ENCODE measurements at places on chromosomes 1 and 21.
A peak's percentile ranks its signal among the peaks of the same experiment; 100 is the strongest.

DNA sequence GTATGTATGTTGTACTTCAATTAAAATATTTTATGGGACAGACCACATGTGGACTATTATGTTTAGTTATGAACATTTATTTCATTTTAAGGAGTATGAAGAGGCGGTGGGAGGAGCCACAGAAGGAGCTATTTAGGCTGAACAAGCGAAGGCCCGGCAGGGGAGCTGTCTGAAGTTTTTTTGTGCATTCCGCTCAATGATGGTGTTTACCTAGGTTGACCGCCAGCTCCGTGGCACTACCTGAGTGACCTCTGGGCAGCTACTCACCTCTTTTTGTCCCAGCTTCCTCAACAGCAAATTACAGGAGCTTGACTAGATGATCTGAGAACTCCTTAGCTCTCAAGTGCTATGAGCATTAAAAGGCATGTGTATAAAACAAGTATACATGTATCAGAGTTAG is 32.7 kb upstream of the C1orf198 start:
- DNase-seq: no peak

DNA sequence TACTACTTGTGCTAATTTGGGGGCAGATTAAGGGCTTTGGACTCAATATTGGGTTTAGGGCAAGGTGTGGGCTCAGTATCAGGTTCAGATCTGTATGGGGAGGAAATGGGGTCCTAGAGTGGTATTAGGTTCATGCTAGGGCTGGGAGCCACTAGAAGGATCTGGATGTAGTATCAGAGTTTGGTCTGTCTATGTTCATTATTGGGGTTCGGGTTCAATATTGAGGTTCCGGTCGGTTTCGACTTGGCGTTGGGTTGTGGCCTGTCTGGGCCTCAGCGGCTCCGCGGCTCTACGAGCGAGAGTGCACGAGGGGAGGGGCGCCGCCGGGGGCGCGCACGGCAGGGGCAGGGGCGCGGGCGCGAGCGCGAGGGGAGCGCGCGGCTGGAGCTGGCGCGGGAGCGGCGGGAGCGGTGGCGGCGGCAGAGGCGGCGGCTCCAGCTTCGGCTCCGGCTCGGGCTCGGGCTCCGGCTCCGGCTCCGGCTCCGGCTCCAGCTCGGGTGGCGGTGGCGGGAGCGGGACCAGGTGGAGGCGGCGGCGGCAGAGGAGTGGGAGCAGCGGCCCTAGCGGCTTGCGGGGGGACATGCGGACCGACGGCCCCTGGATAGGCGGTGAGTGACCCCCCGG is at the start of gene PTPRF:
TSS of gene PTPRF (plus strand) at position 401 of the 624 bp plus-strand sequence. CDS start 14,193 bp downstream, outside the sequence.
- DNase-seq: peak; percentile 58

DNA sequence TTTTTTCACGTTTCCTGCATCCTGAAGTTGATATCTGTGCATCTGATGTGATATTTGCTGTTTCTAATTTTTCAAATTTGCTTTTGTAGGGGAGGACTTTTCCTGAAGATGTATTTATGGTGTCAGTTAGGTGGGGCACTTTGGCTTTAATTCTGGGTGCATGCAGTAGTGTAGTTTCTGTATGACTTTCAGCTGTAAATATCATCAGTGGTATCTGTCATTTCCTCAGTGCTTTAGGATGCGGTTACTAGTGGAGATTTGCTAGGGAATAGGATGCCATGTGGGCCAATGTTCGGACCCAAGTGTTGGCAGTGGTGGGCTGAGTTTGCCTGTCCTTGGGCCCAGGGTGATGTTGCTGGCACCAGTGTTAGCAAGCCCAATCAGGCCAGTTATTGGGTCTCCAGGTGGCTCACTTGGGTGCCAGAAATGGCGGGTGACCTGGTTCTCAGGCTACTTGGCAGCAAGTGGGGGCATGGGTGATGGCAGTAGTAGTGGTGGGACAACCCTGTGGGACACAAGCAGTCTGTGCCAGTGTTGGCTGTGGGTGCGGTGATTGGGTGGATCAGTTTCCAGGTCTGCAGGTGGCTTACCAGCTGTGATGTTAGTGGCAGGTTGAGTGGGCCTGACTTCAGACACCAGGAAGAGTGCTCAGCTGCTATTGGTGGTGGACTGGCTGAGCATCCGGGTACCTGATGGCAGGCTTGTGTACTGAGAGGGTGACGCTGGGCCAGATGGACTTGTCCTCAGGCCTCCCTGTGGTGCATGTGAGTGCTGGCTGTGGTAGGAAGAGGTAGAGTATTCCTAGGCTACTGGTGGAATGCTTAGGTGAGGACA is 24.4 kb downstream of the CD55 start:
- no peak for DNase-seq

DNA sequence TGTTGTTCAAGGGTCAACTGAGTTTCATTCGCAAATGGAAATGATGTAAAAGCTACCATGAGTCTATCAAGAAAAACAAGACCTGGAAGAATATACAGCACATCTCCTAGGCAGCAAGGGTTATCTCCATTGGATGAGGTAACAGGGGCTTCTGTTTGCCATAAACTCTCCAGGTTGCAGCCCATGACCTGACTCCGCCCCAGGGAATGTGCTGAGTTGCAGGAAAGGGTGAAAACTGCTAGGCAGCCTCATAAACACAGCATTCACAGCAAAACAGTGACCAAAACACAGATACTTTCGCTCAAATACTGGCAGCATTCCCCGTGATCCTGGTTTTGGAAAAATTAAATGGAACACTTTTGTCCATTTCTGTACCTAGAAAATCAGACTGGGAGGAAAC is 20.2 kb upstream of the ACTA1 start:
- DNase-seq: no peak

DNA sequence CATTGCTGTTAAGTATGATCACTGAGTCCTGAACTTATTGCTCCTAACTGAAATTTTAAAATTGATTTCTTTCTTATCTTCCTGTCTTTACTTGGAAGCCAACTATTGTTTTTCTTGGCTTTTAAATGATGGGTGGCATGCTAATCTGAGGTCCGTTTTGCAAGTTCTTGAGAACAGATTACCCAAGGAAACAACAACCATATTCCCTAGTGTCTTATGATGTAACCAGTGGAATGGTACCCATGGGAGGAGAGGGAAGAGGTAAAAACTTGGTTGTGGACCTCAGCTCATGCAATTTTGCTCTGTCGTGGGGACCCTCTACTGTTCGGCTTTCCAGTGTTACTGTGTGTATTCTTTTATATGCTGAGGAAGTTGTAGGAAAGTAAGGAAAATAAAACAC is 454.8 kb upstream of the ADAMTS5 start:
- no peak for DNase-seq

DNA sequence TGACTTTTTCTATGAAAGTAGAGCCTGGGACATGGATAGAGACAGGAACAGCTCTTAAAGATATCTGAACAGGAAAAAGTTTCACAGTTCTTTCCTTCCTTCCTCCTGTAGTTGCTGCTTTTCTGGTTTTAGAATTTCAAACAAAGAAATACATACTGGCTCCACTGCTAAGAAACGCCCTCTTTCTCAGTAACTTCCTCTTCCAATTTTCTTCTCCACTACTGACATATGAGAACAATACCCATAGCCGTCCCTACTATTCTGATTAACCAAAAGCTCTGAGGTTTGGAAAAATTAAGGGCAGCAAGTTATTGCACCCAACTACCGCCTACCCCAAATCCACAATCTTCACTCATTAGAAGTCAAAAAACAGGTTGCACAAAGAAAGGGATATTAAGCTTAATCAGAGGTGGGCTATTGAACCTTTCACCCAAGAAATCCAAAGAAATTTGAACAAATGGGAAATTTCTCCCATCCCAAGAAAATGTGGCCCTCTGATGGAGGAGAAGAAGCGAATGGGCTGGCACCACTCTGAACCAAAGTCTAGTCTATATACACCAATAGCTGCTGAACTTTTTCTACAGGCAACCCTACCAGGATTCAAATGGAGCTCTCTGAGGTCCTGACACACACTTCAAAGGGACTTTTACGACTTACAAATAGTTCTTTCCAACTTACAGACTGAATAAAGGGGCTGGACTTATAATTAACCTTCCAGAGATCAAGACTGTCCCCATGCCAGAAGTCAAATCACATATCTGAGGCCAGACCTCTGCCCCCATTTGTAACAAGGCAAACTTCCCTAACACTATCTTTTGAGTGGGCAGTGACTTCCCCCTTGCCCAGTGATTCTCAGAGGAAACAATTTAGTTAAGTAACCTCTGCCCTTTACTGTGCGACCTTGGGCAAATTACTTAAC is 1.7 kb downstream of the WASF2 start:
- DNase-seq: no peak

DNA sequence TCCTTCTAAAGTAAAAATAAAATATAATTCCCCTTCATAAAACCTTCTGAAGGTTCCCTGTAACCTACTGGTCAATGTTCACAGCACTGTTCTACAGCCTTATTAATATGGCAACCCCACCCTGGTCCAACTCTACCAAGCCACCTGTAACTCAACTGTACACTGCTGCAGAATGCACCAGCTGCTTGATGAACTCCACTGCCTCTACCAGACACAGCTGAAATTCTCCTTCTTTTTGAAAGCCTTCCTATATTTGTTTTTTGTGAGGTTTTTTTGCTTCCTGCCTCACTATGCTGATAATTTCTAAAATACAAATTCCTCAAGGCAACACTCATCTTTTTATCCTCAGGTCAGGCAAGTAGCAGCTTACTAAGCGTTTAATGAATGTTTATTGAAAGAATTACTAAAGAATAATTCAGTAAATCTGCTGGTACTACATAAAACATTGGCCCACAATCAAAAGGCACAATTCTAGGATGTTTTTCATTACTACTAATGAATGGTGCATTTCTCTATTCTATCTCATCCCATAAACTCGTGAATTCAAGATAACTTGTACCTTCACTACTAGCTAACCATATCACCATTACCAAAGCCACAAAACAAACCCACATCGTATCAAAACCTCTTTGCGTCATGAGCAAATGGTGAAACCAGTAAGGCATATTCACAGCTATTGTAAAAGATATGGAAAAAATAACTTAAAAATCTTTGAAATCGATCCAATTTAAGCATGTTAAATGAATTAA is 2.4 kb downstream of the SSX2IP start:
- no peak for DNase-seq

- DNase-seq: no peak
Observed at GRCh38 chr1:72285074-72285425, 2.7 kb upstream of the NEGR1 start.

- peak; percentile 80 for DNase-seq
Observed at GRCh38 chr1:6438047-6438525, 13.5 kb downstream of the ESPN start.
